Foreskin keratinocyte (primary cell): ENCODE measurements at places on chromosomes 5 and 9. TPM values are rescaled to one million over a fixed set of nuclear protein-coding genes. Genes with fewer than 3 reads are reported as not detected.

Gene RANBP17
- 1.9 and 4.2 TPM in 2 replicates for total RNA-seq

Gene CACNA1B
- 0.03 and 0.04 TPM in 2 replicates for total RNA-seq

Gene ADAMTSL1
- total RNA-seq = 0.44 and 3.7 TPM in 2 replicates

Gene F12
- total RNA-seq = 6.0 and 9.7 TPM in 2 replicates

Gene GPR21
- 0.25 TPM in 1 of 2 replicates, not detected in the other for total RNA-seq

Gene PCDHB14
- total RNA-seq = 0.07 TPM in 1 of 2 replicates, not detected in the other

Gene FGF10
- total RNA-seq = not detected in 2 replicates

Gene ZDHHC11B
- 0.14 TPM in 1 of 2 replicates, not detected in the other for total RNA-seq

Gene AGPAT2
- total RNA-seq = 38.1 and 41.9 TPM in 2 replicates

Gene TMEM141
- total RNA-seq = 107 and 108 TPM in 2 replicates

Gene IL13
- not detected in 2 replicates for total RNA-seq

Gene RETREG1
- total RNA-seq = 1.3 and 2.1 TPM in 2 replicates

Gene SERF1A
- total RNA-seq = 1.8 and 2.8 TPM in 2 replicates

Gene LRRC19
- not detected in 2 replicates for total RNA-seq

Gene CNTNAP3
- total RNA-seq = 8.3 and 8.7 TPM in 2 replicates

Gene HMCN2
- not detected in 2 replicates for total RNA-seq

Gene ACTL7B
- not detected in 2 replicates for total RNA-seq

Gene ORM2
- not detected in 2 replicates for total RNA-seq
